ENCODE measurements at places on chromosomes 4 and X.

- DNase-seq = no peak
Observed at GRCh38 chrX:14420841-14421240, 108.5 kb upstream of the GLRA2 start.

DNA sequence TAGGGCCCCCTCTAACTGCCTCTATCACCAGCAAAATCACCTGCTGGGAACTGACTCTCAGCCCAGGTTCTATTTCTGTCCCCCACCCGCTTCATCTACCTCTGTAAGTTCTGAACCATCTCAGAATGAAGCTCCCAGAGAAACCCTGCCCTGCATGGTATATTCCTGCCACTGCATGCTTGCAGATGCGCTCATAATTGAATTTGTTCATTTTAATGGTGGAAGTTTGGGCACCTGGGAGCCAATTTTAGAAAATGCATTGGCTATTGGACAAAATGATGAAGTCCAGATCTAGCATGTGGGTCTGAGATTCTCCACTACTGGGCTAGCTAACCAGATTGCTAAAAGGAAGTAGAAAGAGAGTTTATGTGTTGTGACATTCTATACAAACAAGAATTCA lies 28.6 kb upstream of the SLC10A4 start:
- no peak for DNase-seq

DNA sequence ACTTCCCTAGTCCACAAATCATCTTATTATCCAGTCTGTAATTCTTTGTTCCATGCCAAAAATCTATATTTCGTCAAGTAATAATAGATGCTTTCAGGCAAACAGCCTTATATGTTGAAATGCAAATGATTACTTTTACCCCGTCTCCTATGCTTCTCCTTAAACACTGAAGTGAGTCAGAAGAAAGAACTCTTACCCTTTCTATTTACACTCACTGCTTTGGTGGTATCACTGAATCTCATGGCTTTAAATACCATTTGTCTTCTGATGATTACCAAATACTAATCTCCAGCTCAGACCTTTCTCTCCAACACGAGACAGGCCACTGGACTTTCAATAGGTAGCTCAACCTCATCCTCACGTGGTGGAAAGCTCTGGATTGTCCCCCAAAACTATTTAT lies 558.1 kb downstream of the IL1RAPL1 start:
- DNase-seq = no peak

DNA sequence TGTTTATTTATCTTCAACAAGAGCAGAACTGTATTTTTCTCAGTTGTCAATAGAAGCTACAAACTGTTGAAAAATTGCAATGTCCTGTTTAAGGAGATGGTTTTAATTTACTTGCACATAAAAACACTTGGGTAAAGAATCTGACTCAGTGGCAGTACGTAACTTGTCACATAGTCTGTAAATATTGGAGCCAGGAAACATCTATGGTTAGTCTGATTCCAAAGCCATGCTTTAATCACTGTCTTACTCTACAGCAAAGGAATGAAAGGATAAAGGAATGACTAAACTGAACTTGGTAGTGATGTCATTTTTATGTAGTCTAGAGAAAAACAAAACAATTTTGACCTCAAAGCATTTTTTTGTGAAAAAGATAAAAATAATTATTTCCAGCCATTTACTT lies 537.2 kb downstream of the STIM2 start:
- DNase-seq = no peak

DNA sequence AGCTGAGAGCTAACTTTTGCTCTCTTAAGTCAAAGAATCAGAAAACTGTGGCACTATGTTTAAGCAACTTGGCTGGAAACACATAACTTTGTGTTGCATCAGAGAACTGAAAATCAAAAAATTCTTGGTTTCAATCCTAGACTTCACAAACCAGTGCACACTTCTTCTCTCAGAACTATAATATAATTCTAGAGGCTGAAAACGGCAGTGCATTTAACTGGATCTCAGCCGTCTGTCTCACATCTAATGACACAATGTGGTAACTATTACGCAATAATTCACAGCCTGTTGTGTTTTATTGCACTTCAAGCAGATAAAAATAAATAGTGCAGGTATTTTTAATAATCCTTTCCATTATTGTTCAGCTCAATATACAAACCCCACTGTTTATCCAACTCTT lies 260.6 kb upstream of the DIAPH2 start:
- no peak for DNase-seq

DNA sequence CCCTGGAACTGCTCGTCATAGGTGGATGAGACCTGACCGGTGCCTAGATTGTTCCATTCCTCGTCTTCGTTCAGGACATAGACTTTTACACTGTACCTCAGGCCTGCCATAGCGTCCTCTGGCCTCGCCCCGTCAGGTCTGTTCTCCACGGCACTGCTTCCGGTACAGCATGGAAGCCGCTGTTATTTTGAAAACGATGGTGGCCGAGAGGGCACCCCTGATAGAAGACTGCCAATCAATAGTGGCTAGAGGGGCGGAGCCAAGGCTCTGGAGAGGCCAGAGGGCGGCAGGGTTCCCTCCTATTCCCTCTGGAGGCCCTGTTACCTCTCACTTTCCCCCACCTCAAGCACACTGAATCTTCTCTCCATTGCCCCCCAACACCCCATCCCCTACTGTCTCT lies at the start of gene PPP4R3C:
TSS of gene PPP4R3C (minus strand) at position 155 of the 400 bp plus-strand sequence. CDS start at position 110, 45 bp downstream.
- DNase-seq = no peak

GRCh38 chr4:165512424-165512823 lies 133.6 kb downstream of the CPE start:
- DNase-seq = no peak

GRCh38 chr4:10524196-10524833 lies 67.1 kb upstream of the ZNF518B start:
- no peak for DNase-seq

GRCh38 chrX:117969328-117969727 lies 147.3 kb downstream of the KLHL13 start:
- DNase-seq = no peak

- DNase-seq = no peak
Observed at GRCh38 chrX:153939573-153939972, 4.7 kb upstream of the NAA10 start.

DNA sequence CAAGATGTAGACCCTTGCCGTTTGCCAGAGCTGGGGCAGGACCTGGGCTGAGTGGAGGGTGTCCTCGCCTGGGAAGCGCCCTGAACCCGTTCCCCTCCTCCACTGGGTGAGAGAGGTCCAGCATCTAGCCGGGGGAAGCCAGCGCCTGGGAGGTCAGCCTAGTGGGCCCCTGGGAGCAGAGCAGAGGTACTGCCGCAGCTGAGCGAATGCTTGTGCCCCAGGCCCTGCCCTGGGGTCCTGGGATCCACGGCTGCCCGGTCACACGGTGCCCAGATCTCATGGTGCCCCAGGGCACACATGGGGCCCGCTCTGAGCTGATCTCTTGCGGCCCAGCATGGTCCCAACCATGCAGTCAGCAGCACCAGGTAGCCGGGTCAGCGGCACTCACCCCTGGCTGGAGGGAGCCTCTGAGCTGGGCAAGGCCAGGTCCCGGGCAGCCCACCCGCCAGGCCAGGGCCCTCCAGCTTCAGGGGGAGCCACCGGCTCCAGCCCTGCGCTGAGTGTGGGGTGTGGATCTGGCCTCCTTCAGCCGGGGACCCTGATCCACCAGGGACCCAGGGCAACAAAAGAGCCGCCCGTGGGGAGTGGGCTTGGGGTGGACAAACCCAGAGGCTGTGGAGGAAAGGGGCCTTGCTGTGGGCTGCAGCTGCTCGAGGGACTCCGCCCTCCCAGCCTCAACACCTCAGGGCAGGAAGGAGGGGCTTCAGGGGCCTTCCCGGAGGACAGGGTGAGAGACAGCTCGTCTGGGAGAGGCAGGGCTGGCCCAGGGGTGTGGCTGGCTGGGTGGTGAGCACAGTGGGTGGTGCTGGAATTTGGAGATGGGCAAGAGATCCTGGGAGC lies 4.1 kb upstream of the CPLX1 start:
- no peak for DNase-seq

DNA sequence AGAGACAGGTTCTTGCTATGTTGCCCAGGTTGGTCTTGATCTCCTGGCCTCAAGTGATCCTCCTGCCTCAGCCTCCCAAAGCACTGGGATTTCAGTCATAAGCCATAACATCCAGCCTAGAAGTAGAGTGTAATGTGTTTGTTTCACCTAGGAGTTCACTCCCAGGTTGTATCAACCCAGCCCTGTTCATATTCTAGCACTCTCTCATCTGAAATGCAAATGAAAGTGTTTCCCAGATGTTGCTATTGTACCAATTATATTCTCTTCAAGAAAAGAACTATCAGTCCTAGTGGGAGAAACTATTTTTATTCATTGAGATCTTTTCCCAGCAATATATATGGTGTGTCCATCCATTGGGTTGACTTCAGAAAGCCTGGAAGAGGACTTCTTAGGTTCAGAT lies 72.6 kb downstream of the USP38 start:
- no peak for DNase-seq
